NCI-H2081 treated with DMSO at 0.1 percent for 48 hours (cell line): ENCODE measurements at places on chromosomes 5 and 9.

DNA sequence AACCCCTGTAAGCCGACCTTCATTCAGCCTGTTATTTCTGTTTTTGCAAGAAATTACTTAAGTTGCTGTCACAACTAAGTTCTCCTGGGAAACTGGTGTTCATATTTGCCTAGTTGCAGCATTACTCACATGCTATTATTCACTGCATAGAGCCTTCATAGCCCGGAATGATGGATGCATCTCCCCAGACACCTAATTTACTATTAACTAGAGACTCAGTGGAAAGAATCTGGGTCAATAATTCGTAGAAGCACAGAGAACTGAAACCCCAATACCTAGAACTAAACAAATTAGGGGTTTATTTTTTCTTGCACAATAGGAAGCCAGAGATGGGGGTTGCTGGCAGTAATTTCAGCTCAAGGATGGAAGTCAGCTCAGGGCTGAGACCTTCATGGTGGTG, 45.7 kb upstream of the FAM170A start:
- no peak for DNase-seq

DNA sequence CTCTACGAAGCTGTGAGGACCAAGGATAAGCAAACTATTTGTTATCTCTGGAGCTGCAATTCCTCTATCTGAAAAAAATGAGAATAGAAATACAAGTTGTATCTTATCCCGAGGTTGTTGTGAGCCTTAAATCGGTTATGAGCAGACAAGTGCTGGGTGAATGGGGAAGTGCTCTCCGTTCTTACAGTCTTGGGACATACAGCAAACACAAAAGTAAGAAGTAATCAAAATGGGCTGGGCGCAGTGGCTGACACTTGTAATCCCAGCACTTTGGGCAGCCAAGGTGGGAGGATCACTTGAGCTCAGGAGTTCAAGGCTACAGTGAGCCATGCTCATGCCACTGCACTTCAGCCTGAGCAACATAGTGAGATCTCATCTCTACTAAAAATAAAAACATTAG, 31.7 kb downstream of the ITK start:
- DNase-seq: no peak

- no peak for DNase-seq
Measured at GRCh38 chr5:131679911-131680310, 44.9 kb upstream of the RAPGEF6 start.

DNA sequence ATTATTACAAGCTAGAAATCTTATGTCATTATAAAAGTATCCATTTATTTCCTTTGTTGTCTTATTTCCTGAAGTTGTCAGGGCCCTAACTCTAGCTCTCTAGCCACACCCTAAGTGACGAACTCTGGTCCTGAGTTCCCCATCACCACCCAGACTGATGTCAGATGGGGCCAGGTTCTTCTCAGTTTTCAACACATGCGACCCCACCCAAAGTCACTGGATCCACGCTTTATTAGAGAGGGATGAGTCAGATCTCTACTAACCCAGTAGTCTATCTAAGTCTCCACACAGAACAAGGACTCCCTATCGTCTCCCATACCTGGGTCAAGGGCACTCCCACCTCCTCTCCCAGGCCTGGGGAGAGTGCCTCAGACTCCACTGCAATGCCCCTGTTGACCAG, 6.8 kb upstream of the FEM1C start:
- DNase-seq: no peak

DNA sequence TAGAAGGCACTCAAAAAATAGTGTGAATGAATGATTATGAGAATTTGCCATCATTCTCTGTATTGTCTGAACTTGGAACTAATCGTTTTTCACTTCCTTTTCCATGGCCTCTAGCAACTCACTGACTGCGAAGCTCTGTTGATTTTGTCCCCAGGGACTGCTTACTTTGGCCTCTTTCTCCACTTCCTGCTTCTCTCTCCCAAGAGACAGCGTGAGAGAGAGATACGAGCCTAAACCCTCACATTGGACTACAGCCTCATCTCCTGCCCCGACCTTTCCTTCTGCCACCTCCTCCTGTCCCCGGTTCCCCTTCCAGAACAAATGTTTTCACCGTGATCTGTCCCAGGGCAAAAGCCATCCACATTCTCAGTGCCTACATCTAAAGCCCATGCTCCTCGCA, 300.8 kb upstream of the PANK3 start:
- DNase-seq: no peak

DNA sequence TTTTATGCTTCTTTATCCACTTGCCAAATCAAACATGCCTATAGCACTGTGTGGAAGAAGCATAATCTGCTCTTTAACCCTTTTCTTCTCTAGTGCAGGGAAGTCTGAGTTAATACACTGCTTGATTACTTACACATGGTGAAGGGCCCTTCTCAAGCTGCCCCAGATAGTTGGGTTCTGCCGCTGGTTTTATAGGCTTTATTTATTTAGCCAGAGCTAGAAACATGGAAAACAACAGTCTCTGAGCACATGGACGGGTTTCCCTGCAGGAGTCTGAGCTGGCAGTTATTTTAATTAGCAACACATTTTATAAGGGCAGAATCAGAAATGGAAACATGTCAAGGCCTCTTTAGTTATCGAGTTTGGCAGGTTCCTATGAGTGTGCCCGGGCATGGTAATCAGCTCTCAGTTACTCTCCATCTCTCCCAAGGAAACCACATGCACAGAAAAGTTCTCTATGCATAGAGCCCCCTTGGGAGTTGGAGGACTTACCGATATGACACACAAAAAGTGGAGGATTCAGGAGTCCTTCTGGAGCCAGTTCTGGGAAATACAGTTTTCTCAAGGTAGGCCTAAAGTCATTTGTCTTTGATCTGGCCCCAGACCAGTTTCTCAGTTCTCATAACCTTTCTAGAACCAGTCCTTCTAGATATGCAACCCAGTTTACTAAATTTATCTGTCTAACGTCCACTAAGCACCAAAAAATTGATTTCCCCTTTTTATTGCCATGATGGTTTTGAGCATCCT, 564.8 kb downstream of the ACTL7B start:
- DNase-seq: no peak

DNA sequence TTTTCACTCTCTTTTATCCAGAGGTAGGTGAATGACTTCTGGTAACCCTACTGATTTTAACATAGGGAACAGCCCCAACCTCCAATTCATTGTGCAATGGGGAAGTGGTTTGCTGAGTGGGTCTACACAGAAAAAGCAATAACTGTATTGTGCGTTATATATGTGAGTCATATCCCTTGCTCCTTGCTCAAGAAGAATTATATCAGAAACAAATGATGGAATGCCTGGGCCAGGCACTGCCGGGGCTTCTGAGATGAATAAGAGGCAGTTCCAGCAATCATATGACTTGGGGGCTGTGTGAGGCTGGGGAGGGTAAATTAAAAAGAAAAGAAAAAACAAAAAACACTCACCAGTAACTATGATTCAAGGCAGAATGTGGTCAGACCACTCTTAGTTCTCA, 79.2 kb upstream of the ABCA1 start:
- no peak for DNase-seq

- no peak for DNase-seq
Measured at GRCh38 chr9:3151672-3152576, 308.0 kb upstream of the PUM3 start.

DNA sequence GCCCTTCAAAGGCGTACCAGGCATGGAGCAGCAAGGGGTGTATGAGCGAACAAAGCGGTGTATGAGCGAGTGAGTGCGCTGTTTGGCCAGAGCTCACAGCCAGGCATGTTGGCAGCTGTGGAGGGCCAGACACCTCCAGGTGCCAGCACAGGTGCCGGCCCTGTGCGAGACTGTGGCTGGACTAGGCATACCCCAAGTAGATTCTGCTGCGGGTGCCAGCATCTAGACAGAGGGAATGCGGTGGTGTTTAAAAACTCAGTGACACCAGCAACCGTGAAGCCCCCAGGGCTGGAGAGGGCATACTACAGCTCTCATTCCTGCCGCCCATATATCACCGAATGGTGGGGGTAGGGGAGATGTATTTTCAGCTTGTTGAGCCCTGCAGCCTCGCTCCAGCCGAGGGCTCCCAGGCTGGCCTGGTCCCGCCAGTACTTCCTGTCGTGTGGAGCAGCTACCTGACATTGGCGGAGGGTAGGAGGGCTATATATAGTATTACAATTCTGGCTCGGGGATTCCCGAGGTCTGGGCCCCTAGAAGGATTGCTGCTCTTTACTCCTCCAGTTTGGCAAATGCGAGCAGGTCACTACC, 1829.6 kb upstream of the NUDT12 start:
- DNase-seq: no peak

GRCh38 chr9:114988962-114989599, 58.7 kb upstream of the TNFSF8 start:
- DNase-seq: no peak

DNA sequence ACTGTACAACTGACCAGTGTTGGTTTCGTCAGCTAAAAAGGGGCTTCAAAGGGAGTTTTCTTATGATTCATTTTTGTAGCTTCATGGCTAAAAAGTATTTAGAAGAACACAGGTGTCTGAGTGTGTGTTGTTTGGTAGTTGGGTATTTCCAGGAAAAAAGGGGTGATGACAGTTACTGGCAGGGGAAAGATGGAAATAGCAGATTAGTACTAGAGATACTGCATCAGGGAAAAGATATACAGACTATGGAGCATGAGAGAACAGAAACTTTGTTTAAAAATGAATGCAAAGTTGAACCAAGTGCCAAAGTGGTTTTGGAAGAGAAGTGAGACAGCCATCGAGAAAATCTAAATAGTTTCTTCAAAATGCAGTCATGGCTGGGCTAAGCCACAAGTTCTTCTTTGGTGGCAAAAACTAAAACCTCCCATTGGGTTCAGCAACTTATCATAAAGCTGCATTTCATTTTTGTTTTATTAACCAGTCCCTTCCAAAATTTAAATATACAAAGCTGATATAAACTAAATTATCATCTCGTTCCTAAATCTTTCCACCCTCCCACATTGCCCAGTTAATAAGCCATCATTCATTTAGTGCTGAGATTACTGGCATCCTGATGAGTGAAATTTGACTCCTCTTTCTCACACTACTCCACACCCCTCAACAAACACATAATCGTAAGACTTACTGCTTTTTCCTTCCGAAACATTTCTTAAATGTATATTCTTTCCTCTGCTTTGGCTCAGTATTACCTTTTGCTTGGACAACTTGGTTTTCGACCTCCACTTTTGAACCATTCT, 33.5 kb downstream of the ELL2 start:
- DNase-seq: no peak

- no peak for DNase-seq
Measured at GRCh38 chr9:134792627-134793026, 88.0 kb upstream of the FCN2 start.

DNA sequence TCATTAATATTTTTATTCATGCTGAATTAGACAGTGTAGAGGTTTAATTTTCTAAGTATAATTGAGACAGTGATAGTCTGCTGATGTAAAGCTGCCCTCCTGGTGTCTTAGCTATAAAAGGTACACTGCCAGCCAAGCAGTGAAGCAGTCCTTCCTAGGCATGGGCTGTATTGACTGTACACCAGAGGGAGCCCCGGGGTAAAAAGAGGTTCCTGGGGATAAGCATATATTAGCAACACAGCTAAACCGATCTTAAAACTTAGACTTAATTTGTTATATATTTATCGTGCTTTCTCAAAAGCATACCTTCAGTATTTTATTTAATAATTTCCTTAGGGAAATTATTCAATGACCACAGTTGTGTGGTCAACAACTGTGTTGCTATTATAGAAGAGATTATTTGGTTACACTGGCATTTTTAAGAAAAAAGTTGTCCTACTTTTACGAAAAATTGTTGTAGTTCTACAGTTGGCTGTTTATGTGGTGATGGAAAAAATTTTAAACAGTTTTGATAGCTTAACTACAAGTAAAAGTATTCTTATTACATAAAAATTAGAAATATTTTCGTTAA, 68.8 kb downstream of the ELL2 start:
- no peak for DNase-seq

DNA sequence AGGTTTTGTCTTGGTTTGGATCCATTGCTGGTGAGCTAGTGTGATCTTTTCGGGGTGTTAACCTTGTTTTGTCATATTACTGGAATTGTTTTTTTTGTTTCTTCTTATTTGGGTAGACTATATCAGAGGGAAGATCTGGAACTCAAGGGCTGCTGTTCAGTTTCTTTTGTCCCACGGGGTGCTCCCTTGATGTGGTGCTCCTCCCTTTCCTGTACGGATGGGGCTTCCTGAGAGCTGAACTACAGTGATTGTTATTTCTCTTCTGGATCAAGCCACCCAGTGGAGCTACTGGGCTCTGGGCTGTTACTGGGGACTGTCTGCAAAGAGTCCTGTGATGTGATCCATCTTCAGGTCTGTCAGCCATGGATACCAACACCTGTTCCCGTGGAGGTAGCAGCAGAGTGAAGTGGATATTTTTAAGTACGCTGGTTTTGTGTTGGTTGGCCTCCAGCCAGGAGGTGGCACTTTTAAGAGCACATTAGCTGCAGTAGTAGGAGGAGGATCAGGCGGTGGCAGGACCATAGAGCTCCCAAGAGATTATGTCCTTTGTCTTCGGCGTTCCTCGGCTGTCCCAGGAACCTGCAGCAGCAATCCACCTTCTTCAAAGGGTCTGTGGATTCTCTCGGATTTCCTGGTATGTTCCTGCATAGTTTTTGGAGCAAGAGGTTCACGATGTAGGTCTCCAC, 27.2 kb downstream of the SCAMP1 start:
- no peak for DNase-seq

GRCh38 chr5:93503598-93504067, 77.4 kb downstream of the NR2F1-AS1 start:
- no peak for DNase-seq

DNA sequence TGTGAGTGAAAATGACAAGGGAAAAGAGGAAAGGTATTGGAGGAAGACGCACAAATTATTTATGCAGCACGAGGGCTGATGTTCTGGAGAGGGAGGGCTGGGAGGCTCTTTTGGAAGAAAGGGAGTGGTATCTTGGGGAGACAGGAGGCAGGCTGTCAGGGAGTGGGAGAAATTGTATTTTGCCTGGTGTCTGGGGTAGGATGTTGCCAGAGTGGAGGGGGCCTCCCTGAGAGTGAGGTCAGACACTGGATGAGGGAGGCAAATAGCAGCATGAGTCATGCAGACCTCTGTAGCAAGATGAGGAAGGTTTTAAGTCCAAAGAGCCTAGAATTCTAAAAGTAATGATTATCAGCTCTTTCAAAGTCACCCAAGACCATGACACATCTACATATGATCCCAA, 158.0 kb downstream of the DMRT2 start:
- DNase-seq: no peak
